Substantia nigra (tissue), 51 donors: ENCODE measurements at places on chromosomes 11 and 22.
A peak's percentile ranks its signal among the peaks of the same experiment; 100 is the strongest.

- no peak for DNase-seq
These were observed 216.7 kb upstream of the ANO5 start for GRCh38 chr11:21976210-21976609.

- DNase-seq, result no peak
These were observed 31.4 kb downstream of the NUMA1 start for GRCh38 chr11:72048766-72049460.

DNA sequence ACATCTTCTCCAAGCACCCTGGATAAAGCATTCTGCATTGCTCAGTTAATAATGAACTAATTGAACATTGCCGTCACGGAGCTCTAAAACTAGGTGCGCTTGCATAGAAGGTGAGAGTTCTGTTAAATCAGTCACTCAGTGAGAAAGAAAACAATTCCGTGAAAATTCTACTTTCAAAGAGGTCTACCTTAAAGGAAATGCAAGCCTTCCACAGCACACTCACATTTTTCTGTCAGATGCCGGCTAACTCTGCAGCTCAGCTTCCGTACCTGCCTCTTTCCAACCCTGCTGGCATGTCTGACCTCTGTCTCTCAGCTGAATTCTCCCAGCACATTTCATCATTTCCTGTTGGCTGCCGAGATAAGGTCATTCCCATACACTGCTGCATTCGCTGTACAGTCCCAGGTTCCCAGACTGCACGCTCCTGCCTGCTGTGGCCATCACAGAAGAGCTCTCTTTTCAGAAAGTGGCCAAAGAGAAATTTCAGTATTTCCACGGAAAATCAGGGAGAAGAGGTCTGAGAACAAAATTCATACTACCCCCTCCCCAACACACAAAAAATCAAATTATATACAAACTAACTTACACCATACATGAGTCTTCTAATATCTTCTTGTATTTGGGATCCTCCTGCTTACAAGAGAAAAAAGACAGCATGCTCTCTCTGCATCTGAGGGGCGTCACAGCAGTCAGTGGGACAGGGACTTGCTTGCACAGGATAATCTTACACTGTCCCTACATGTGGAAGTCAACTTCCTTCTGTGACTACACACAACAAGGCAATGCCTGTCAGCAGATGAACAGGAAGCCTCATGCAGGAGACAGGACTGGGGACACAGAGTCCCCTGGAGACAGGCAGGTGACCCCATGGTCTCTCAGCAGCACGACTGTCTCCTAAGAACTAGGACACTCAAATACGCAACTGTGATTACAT is 55.1 kb downstream of the PACSIN2 start:
- DNase-seq, result peak; percentile 18

GRCh38 chr22:24440718-24441405 is 13.5 kb downstream of the ADORA2A start:
- no peak for DNase-seq
